ENCODE measurements at places on chromosomes 5 and 9.

DNA sequence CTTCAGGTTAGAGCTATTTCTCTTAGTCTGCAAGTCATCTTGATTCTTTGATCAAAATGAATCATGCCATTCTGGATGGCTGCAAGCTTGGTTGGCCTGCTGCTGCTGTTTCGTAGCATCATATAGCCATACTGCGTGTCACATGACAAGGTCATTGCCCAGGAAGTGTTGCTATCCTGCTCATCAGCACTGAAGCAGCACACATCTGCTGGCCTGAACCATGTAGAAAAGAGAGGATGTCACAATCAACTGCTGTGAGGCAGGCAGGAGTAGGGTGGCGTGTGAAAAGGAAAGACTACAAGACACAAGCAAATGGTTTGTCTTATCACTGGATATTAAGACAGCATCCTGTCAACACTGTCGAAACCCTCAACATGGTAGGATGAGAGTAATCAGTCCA is 376.7 kb upstream of the RORB start:
- no peak for DNase-seq

GRCh38 chr5:37212096-37212495 is 37.1 kb downstream of the CPLANE1 start:
- DNase-seq: no peak

GRCh38 chr5:100595152-100595811 is 60.1 kb downstream of the FAM174A start:
- DNase-seq: no peak

- no peak for DNase-seq
Measured at GRCh38 chr5:38330207-38330606, 71.8 kb downstream of the EGFLAM start.

DNA sequence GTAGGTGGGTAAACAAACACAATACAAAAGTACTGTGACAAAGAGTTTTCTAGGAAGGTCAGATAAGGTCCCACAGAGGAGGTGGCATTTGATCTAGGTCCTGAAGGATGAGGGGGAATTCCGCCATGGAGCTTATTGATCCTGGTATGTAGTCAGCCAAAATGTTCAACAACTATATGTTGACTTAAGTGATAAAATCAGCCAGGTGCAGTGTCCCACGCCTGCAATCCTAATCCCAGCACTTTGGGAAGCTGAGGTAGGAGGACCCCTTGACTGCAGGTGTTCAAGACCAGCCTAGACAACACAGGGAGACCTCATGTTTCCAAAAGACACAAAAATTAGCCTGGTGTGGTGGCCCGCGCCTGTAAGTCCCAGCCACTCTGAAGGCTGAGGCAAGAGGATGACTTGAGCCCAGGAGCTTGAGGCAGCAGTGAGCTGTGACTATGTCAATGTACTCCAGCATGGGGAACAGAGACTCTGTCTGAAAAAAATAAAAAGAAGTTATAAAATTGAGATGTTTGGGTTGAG is 46.4 kb upstream of the PLIN2 start:
- DNase-seq: no peak

- DNase-seq: no peak
Measured at GRCh38 chr5:125974679-125975078, 448.5 kb upstream of the GRAMD2B start.

GRCh38 chr5:74679966-74680365 is 5.1 kb upstream of the HEXB start:
- no peak for DNase-seq

DNA sequence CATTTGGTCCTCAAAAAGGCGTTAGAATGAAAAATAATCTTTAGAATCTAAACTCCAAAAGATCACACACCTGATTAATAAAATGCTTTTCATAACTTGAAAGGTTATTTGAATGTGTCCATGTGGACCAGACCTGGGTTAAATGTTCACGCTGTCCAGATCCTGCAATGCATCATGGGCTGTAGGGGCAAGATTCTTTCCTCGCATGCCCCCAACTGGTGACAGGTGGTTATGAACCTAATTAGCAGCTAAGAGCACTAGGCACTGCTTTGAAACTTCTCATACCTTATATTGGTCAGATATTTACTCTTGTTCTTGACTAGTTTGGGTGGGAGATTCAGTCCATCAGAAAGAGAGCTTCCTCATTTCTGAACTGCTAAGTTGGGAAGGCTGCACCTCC is 19.3 kb upstream of the PIP5K1B start:
- no peak for DNase-seq

GRCh38 chr5:119390404-119390803 is 34.6 kb downstream of the TNFAIP8 start:
- no peak for DNase-seq

DNA sequence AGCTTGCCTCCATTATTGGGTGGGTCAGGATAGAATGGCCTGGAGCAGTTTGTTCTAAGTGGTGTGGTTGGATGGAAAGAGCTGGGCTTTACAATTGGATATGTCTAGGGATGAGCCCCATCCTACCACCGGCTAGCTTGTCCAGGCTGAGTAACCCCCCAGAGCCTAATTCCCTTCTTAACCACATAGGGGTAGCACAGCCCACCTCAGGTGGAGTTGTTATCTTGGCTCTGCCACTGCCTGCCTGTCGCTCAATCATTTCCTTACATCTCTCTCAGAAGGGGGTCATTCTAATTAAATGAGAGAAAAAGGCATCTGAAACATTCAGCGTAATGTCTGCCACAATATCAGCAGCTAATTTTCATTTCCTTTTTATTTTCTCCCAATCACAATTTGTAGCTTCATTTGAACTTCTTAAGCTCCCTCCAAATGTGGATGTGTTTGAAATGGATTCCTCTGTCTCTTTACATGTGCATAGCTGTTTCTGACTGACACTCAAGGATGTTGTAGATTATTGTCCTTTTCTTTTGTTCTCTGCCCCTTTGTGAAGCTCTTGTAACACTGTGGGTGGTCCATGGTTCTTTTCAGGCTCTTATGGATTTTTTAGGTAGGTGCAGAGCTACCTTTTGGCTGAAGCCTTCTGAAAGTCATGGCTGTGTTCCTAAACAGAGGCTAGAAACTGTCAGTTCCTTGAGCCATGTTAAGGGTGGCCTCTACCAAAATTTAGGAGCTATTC is 383.1 kb upstream of the KLF4 start:
- DNase-seq: no peak

GRCh38 chr5:144139586-144139985 is 30.9 kb downstream of the YIPF5 start:
- DNase-seq: no peak

DNA sequence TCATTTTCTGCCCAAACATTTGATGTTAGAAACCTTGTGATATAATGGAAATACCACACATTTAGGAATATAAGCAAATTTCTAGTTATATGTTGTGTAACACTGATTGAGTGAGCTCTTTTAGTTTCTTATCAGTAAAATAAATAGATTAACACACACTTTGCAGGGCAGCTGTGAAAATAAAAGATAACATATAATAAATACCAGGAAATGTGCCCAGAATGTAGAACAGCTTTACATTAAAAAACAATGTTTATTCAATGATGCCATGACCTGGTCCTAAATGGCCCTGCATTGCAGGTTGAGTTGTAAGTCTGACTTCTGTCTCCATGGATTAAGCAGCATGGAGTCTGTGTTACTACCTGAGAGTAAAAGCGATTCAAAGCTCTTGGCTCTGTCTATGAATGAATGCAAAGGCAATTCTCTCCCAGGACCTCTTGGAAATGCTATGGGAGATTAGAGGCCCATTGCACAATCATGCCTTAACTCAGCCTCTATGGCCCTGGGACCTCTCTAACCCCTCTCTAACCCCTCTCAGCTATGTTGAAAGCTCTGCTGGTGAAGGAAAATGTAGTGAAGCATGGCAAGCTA is 296.0 kb upstream of the ACTBL2 start:
- DNase-seq: no peak

GRCh38 chr5:160835818-160836528 is 16.0 kb downstream of the ATP10B start:
- no peak for DNase-seq

- no peak for DNase-seq
Measured at GRCh38 chr5:81241001-81241400, 7.9 kb downstream of the CKMT2 start.

- DNase-seq: no peak
Measured at GRCh38 chr9:6930827-6931226, 173.1 kb downstream of the KDM4C start.

GRCh38 chr5:160009591-160009989 is 651 bp downstream of the TTC1 start:
- DNase-seq: no peak

- no peak for DNase-seq
Measured at GRCh38 chr5:87008751-87009560, 258.7 kb upstream of the RASA1 start.

GRCh38 chr9:89097219-89097618 is 81.4 kb downstream of the SHC3 start:
- no peak for DNase-seq

GRCh38 chr5:143386725-143387124 is 16.8 kb downstream of the NR3C1 start:
- no peak for DNase-seq

DNA sequence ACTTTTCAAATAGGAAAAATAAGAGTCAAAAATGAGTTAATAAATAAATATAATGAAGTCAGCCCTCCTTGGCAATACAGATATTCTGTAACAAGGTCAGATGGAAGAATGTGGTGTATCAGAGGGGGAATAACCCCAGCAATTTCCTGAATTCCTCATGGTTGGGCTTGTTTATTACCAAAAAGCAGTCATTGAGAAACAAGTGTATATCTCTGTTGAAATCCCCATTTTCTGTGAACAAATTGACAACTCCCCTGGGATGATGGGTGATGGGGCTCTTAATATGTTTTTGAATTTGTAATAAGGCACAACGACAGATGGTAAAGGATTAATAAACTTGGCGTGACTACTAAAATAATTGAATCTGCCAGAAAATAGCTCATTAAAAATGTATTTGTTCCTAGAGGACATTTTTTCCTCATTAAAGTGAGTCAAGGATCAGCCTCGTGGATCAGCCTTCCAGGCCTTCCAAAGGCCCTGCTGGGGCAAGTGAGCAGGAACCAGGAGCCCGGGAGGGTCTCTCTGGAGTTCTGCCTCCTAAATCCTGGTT is 34.2 kb downstream of the THBS4 start:
- no peak for DNase-seq

DNA sequence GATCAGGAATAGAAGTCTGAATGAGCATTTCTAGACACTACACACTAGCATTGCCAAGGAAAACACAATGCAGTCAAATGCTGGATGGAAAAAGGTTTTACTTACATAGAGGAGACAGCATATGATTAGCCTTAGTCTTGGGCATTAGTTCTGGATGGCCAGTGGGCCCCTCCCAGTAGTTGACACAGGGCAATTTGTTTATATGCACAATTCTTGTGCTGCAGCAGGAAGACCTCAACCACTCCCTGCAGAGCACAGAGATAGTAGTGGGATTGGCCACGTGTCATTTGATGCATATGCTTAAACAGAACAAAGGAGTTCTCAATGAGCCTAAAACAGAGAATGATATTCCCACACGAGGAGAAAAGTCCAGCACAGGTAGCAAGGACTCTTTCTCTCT is 1496.2 kb upstream of the CDH6 start:
- DNase-seq: no peak

DNA sequence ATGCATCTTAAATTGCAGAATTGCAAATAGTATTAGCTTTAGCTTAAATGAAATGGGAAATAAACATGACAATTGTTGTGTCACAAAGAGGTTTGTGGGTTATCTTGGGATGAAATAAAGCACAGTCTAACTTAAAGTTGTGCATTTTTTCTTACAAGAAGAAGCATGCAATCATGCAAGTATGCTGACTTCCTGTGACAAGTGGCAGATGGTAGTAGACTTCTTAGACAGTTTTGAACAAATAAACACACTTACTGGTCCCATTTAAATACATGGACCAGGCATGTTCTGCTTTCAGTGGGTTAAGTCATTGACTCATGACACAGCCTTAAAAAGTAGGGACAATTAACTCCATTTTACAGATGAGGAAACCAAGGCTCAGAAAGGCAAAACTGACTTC is 15.9 kb upstream of the C5orf63 start:
- no peak for DNase-seq

DNA sequence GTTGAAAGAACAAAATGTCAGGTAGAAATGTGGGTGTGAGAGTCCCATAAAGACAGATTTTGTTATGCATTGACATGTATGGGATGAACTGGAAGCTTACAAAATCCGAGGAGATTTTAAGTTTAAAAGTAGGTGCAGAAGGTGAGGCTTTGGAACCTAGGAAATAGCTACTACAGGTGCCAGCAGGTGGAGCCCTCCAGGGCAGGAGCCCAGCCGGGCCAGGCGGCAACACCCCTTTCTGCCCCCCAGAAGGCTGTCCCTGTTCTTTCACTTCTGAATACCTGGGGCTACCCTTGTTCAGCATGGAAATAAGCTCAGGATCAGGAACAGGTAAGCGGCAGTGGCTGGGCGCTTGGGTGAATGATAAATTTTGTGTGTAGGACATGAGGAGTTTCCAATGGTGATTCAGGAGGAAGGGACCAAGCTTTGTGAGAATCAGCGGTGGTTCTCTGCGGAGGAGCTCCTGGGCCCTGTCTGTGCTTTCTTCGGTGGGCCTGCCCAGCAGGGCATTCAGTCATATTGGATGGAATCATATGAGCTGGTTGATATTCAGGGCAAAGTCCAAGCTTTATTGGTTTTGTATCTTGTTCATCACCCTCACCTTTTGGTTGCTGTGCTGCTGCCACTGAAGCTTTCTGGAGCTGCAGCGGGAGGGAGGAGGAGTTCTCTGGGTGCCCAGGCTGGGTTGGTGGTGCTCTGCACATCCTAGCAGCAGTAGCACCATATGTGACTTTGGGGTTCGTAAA is 12.3 kb downstream of the PCBD2 start:
- DNase-seq: no peak

DNA sequence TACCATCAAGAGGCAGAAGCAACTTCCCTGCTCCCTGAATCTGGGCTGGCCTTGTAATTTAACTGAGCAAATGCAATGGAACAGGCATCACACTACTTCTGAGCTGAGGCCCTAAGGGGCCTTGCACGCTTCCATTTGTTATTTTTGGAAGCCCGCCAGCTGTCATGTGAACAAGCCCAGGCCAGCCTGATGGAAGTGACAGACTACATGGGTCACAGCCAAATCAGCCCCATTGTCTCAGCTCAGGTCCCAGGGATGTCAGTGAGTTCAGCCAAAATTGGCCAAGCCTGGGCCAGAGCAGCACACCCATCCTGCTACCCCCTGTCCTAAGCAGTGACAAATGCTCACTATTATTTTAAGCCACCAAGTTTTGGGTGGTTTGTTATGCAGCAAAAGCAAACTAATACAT is 72.8 kb downstream of the PRRT1B start:
- no peak for DNase-seq
